Cardiac muscle cell (in vitro differentiated cells and primary cell): ENCODE measurements at places on chromosomes 3 and 15. TPM values are rescaled to one million over a fixed set of nuclear protein-coding genes. Genes with fewer than 3 reads are reported as not detected.

The ZMYND10 gene
- 0.56 and 2.8 TPM in 2 replicates for total RNA-seq

GRCh38 chr3:64748244-64748904 lies 60.6 kb upstream of the ADAMTS9 start:
- no peak for DNase-seq

The CLDN11 gene
- total RNA-seq = 0.09 and 0.35 TPM in 2 replicates

The WDR73 gene
- 25.0 and 31.8 TPM in 2 replicates for total RNA-seq

DNA sequence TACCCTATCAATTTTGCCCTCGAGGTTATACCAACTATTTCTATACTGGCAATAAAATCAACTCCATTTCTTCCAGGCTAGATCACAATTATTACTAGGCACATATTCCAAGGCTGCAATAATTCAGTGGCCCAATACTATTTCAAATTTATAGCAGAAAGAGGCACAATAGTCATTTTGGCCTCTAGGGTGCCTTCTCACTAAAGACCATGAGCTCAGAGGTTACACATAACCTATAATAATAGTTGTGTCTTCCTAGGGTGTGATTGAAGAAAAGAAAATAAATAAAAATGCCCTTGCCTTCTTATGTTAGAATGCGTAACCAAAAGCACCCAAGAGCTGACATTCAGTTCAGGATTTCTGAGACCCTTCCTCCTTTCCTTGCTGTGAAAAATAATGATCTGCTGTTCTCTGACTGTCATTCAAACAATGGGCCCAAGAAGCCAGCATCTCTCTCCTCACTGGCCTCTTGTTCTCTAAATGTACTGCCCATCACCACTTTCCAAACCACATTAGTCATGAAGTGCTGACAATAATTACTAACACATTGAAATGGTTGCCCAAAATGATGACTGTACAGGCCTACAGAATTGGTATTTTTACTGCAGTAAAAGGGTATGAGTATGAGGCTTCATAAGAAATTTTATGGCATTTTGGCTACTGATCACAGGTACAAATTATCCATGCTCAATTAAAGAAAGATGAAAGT lies 244.8 kb downstream of the LRRN1 start:
- DNase-seq = no peak

The CCDC39 gene
- total RNA-seq = not detected in 2 replicates

GRCh38 chr3:75262661-75263060 lies 401.5 kb upstream of the FRG2C start:
- no peak for DNase-seq

- DNase-seq = no peak
Measured at GRCh38 chr15:68337826-68338225, 60.3 kb downstream of the FEM1B start.

The GPR87 gene
- total RNA-seq = not detected in 2 replicates

The TRPM1 gene
- total RNA-seq = not detected in 2 replicates

- no peak for DNase-seq
Measured at GRCh38 chr3:65033576-65033975, 345.8 kb upstream of the ADAMTS9 start.

- no peak for DNase-seq
Measured at GRCh38 chr3:118108769-118109168, 925.9 kb downstream of the IGSF11 start.

- no peak for DNase-seq
Measured at GRCh38 chr3:82957696-82958095, 1196.3 kb upstream of the GBE1 start.

GRCh38 chr3:187352581-187353575 lies 15.3 kb upstream of the RTP4 start:
- DNase-seq = no peak

DNA sequence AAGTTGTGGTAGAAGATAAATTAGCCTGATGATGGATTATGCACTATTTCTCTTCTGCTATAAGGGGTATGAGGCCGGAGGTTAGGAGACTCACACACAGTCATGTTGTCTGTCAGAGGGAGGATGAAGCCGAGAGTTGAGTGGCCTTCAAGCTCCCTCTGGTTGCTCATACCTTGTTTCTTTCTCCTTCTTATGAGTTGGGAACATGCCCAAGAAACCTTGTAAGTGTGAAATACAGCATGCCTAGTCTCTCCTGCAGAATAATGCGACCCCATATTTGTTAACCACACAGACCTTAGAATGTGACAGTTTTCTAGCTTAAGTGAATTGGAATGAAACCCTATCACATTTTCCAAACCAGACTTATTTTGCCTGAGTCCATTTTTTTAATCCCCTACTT lies 366.7 kb downstream of the PTPRG start:
- peak; percentile 27 for DNase-seq

DNA sequence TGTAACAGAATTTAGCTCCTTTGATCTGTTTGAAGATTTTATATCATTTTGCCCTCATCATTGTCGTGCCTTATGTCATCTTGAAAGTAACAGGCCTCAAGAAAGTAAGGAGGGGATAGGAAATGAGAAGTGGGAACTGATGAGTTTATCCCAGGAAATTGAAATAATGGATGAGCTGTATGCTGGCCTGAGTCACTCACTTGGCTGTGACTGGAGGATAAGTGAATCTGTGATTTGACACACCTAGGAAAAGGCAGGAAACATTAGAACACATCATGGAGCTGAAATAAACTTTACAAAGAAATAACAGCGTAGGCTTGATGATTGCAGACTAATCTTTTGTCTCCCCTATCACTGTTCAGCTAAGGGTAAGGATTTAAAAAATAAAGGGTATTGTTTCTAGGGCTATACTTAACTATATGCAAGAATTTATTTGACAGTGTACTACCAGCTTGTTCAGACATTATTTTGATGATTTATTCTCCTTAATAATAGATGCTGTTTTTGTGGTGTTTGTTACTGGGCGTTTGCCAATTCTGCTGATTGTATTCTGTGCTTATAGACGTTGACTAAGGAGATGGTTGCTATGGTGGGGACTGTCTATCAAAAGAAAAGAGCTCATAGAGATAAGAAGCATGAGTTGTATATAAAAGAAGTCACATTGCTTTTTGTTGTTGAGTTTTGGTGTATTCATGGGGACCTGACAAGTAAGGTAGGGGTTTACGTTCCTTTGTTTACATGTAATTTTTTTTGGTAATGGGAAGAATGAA lies 105.6 kb upstream of the ROPN1 start:
- no peak for DNase-seq

DNA sequence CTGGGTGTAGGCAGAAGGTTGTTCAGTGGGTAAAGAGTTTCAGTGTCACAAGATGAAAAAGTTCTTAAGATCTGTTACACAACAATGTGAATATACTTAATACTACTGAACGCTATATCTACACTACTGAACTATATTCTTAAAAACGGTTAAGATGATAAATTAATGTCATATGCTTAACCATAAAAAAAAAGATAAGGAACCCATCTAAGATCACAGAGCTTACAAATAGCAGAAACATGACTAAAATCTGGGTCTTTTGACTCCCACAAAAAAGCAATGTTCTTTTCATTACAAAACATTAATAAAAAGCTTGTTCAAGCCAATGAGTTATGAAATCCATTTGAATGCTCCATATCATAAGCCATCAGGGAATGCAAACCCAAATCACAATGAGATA lies 34.4 kb downstream of the UBR1 start:
- no peak for DNase-seq

- DNase-seq = no peak
Measured at GRCh38 chr3:134753999-134754742, 40.9 kb upstream of the EPHB1 start.

GRCh38 chr15:77487469-77487842 lies 66.8 kb downstream of the HMG20A start:
- DNase-seq = no peak

GRCh38 chr3:151327571-151328198 lies 1.7 kb downstream of the P2RY13 start:
- DNase-seq = peak; percentile 44

The FRMD5 gene
- total RNA-seq = 55.8 and 59.7 TPM in 2 replicates

The LMOD3 gene
- 0.11 and 0.18 TPM in 2 replicates for total RNA-seq

DNA sequence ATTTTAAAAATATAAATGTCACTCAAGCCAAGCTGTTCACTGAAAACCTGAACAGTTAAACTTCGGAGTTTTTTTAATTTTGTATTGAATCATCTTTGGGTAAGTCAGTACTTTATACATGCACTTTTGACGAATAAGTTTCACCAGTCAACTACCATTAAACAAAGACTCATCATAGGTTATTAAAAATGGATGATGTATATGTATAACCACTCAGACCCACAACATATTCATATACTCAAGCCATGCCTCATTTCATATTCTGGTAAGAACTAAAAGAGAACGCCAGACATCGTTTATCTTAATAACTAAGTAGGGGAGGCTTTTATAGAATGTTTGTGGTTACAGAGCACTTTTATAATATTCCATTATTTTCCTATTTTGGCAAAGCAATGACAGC lies 18.3 kb downstream of the MSL2 start:
- no peak for DNase-seq
